A549 treated with Mapracorat at 1 μM for 4 hours (cell line): ENCODE measurements at places on chromosomes 13 and 19. TPM values are rescaled to one million over a fixed set of nuclear protein-coding genes. Genes with fewer than 3 reads are reported as not detected.

Gene SIGLEC14
- total RNA-seq, result 0.08 to 0.20 TPM in 2 of 5 replicates, not detected in the others

Gene TMEM145
- total RNA-seq, result 1.8 to 3.7 TPM (median 3.0 TPM) in 5 replicates

Gene OR4F17
- total RNA-seq, result not detected in 5 replicates

Gene DMKN
- 32.5 to 41.2 TPM (median 37.6 TPM) in 5 replicates for total RNA-seq

Gene CYP2S1
- total RNA-seq, result 18.9 to 24.2 TPM (median 19.7 TPM) in 5 replicates

Gene SKA3
- 12.4 to 15.1 TPM (median 13.6 TPM) in 5 replicates for total RNA-seq

Gene ZNF45
- total RNA-seq, result 9.7 to 11.6 TPM (median 9.9 TPM) in 5 replicates
